Suppressor macrophage treated with lipopolysaccharide for 1 hour (primary cell): ENCODE measurements at places on chromosomes 4 and X.
A peak's percentile ranks its signal among the peaks of the same experiment; 100 is the strongest.

GRCh38 chr4:41144812-41145211 is 69.5 kb downstream of the APBB2 start:
- DNase-seq: no peak

DNA sequence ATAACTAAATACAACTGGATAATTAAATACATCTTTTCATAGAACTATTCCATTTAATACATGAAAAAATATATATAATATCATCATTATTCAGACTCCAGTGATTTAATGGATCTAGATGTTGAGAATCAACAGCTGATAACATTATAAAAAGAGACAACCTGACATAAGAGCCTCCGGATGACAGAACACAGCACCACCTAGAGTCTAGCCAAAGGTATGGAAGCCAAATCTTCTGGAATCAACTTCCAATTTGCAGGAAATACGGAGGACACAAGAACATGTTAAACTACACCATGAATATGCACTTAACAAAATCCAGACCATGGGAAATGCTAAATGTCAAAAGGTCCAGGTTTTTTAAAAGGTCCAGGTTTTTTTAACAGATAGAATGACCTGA is 55.0 kb downstream of the LRBA start:
- peak; percentile 12 for DNase-seq

- DNase-seq: no peak
Measured at GRCh38 chrX:38181357-38181756, 39.3 kb downstream of the SRPX start.

- peak; percentile 5 for DNase-seq
Measured at GRCh38 chr4:95546866-95547714, 1.7 kb downstream of the UNC5C start.

DNA sequence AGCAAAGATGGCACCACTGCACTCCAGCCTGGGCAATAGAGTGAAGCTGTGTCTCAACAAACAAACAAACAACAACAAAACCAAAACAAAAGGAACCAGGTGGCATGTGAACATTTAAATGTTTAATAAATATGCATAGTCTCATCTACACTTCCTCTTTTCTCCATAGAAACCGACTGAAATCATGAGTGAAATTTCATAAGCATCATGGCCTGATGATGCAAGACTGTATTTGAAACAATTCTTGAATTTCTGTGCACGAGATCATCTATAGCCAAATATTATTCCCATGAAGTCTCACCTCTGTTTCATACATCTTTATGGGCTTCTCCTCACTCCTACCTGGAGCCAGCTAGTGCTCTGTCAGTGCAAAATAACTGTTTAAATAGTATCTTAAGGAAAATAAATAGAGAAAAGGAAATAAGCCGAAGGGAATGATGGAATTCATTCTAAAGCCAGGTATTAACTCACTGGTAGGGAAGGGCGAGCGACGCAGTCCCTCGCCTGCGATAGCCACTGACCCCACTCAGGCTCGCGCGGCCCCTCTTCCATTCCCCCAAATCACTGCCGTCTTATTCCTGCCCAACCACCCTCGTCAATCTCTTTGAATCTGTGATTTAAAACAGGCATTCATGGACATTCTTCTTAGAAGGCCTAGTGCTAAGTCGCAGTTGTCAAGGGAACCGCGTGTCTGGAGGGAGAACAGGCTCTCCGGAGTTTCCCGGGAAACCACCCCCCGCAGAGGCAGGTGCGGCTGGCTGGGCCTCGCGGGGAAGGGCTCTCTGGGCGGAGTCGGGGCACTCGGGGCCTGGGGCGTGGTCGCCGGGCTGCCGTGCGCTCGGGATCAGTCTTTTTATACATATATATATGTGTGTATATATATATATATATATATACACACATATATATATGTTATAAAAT is 52.4 kb upstream of the TRIM2 start:
- DNase-seq: peak; percentile 83

GRCh38 chr4:111018216-111018615 is 395.3 kb upstream of the PITX2 start:
- no peak for DNase-seq

DNA sequence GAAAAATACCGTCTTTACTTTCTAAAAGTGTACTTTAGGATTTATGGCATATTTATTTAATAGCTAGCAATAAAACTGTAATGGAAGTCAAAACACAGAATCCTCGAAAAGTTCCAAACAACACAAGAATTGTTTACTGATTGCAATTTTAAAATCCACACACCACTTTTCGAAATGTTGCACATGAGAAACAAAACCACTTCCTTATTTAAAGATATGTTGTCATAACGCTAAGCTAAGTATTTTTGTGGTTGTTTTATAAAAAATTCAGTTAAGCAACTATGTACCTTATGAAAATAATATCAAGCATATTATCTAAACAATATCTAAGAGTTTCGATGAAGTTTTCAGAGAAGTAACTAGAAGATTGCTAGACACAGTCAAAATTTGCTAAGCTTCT is 344 bp downstream of the TMPRSS11D start:
- DNase-seq: peak; percentile 27

GRCh38 chrX:39667191-39667590 is 430.6 kb downstream of the BCOR start:
- no peak for DNase-seq

- DNase-seq: no peak
Measured at GRCh38 chr4:72531322-72531721, 37.7 kb downstream of the ADAMTS3 start.
